ENCODE measurements at places on chromosomes 7 and 10.

DNA sequence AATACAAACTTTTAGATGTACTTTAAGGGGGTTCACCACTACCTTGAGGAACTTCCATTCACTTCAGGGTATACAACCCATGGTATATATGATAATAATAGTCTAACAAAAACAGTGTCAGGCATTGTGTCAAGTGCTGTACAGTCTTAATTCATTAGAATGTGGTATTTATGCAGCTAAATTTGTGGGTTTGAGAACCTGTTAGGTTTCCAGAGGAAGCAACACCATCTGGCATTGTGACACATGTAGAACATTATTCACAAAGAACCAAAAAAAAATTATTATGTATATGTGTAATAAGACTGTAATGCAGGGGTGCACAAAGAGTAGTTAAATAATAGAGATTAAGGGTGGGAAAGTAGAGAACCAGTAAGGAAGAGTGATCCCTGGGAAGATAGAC is 26.3 kb downstream of the TMEM60 start:
- no peak for DNase-seq

GRCh38 chr10:132889556-132889955 is 52.8 kb downstream of the CFAP46 start:
- DNase-seq = no peak

DNA sequence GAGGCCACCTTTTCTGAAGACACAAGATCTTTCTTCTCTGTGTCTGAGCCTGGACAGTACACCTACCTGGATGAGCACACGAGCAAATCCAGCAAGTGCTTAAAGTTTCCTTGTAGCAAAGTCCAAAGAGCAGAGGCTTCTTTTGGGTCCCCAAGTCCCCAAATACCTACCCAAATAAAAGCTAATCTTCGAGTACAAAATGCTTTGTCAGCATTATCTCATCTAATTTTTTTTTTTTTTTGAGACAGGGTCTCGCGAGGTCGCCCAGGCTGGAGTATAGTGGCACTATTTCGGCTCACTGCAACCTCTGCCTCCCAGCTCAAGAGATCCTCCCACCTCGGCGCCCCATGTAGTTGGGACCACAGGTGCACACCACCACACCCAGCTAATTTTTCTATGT is 24.6 kb downstream of the MYOF start:
- DNase-seq = no peak

- DNase-seq = no peak
Observed at GRCh38 chr10:63977329-63977923, 456.2 kb downstream of the REEP3 start.

GRCh38 chr7:17396692-17397091 is 98.2 kb downstream of the AHR start:
- DNase-seq = no peak

GRCh38 chr7:22668971-22669401 is 58.0 kb upstream of the IL6 start:
- DNase-seq = no peak

DNA sequence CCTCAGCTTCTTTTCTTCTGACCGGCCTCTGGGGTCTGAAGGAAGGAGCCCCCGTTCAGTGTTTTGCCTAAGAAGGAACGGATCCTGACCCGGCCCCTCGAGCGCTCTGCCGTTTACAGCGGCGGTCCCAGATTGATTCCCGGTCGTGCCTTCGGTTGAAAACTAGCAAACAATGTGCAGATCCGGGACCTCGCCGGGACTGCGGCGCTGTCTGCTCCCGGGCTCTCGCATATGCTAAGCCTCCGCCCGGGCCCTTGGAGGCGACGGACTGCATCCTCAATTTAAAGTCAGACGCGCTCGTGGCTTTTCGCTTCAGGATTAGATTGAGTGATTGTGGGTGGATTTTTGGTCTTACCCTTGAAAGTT is 559 bp downstream of the DBF4 start:
- peak; percentile 49 for DNase-seq

- no peak for DNase-seq
Observed at GRCh38 chr7:38833329-38833728, 75.7 kb downstream of the VPS41 start.

DNA sequence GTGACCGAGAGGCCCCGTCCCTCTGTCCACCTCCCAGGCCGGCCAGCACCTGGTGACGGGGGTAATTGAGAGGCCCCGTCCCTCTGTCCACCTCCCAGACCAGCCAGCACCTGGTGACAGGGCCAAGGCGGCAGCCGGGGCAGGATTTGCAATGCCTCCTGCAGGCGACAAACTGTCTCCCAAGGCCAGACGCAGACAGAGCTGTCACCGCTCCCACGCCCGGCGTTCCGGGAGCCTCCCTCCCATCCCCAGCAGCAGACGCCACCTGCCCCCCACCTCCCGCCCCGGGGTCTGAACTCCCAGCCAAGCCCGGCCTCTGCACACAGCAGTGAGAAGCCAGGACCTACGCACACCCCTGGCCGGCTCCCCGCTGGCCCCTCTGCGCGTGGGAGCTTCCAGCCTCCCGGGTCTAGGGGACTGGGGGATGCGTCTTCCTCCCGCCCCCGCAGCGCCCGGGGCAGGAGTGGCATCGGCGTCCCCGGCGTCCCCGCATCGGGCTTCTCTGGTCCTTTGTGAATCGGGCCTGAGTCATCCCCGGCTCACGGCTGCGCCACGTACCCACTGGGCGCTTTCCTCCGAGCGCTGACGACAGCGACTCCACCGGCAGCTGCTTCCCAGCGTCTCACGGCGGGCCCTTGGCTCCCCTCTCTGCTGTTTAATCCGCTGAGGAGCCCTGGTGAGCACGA is 95.1 kb upstream of the DIP2C start:
- no peak for DNase-seq

DNA sequence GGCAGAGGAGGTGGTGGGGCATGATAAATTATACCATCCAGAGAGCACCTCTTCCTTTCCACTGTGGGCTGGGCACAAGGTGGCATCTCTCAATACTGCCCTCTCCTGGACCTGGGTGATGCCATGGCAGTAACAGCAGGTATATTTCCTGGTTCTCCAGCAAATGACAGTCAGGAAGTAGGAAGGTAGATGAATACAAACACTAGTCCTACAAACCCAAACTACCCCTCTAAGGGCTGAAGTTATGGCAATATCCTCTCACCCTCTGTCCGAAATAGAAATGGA is 1004.9 kb downstream of the KCNMA1 start:
- DNase-seq = peak; percentile 12

DNA sequence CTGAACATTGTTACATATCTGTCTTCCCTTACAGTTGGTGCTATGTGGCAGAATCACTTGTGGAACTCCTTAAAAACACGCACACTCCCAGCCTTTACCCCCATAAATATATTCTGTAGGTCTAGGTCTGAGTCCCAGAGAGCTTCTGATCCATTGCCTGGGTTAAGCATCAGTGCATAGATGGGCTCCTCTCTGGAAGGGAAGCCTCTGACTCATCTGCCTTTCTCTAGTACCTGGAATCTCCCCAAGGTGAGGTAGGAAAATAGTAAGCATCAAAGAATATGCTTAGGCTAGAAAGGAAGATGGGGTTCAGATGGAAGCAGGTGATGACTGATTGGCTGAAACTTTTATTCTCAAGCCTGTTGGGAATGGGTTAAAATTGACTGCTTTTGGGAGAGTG is 26.1 kb downstream of the PROSER2 start:
- DNase-seq = no peak

DNA sequence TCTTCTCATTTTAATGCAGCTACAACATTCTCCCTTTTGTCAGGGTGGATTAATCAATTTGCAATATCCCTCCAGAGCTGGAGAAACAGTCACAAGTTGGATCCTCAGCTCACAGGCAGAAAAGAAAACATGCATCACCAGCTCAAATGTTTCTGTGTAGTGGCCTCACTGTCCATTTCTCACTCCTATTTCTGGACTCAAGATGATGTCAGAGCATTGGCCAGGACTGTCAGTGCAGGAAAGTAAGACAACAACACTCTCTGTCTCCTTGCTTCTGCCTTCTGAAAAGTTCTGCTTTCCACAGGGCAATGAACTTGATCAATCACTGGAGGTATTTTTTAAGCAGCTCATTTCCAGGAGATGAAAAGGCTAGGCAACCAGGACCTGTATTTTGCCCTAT is 8.2 kb upstream of the SVIL start:
- no peak for DNase-seq

GRCh38 chr10:77636967-77637531 is 559 bp downstream of the KCNMA1 start:
- DNase-seq = no peak

- no peak for DNase-seq
Observed at GRCh38 chr7:155574556-155575290, 28.4 kb upstream of the CNPY1 start.

DNA sequence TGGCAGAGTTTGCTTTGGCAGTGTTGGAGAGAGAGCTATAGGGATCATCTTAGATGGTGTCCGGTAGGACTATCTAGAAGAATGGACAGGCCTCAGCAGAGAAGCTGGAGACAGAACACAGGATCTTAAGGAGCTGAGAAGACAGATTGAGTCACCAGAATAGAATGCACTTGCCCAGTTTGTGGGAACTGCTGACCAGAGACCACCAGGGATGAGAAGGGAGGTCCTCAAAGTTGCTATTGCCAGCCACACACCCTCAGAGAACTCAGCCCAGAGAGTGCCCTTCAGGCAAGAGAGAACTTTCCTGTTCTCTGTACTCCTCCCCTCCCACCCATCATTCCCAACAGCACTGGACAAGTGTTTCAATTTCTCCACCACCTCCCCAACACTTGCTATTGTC is 25.3 kb upstream of the GALNT11 start:
- no peak for DNase-seq

DNA sequence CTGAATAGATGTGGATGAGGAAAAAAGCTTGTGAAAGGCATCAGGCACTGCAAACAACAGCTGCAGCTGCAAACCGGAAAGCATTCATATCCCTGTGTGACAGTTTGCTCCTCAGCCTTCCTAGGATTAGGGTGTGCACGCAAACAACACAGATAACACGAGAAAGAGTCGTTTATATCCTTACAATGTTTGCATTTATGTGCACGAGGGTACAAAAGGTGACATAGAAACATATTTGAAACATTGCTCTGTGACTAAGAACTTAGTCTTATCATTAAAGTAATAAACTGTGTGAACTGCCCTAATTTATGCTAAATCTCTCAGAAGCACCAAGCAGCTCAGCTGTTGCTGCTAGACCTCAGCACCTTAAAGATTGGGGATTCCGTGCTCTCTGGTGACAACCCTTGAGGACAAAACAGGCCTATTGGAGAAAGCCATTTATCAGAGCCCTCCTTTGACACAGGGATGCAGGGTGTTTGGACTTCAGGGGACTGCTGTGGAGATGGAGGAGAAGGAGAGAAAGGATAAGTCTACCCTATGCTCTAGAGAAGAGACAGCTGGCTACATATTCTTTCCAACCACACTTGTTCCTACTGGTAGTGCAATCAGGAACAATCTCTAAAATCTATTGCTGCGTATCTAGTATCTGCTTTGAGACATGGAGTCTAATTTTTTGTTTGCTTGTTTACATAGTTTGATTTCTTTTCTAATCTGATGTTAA is 176.2 kb downstream of the GNAT3 start:
- DNase-seq = no peak

DNA sequence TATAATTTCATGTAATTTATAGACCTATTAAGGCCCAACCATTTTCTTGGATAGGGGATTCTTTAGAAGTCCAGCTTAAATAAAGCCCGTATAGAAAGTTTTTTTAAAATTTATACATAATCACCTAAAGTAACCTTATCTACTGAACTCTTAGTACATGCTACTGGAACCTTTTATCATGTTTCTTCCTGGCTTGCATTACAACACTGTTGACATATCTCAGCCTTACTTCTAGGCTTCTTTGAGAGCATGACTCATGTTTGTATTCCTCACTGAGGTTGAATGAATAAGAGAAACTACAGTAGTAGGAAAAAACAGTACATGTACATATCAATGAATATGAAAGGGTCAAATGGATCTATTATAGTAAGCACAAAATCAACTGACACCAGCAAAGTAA is 8.2 kb upstream of the MAGI2 start:
- no peak for DNase-seq

DNA sequence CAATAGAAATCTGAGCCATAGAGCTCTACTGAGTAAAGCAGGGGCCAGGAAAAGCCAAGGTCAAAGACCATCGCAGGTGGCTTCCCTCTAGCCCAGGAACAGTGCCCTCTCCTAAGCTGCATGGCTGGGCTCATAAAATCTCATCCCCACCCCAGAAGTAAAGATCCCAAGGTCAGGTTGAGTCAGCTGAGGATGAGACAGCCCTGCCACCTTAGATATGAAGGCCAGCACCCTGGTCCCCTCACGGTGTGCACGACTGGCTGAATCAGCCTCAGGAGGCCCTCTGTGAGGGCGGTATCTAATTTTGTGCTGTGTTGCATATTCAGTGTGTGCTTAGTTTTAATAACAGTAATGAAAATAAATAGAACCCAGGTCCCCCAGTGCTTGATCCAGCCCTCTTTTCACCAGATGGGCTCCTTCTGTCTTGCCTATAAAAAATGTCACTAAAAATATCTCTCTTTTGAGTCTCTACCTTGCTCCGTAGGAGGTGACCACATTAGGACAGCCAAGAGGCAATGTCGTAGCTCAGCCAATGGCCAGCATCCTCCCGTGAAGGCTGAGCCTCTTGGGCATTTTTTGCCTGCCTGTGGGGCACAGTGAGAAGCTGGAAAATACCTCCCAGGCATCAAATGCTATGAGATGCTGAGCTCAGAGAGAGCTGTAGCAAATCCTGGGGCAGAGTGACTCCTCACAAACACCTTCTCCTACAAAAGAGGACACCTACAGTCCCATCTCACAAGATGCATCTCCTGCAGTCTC is 424.0 kb downstream of the PLXNA4 start:
- DNase-seq = no peak

- DNase-seq = no peak
Observed at GRCh38 chr7:35319606-35320005, 65.7 kb upstream of the TBX20 start.

DNA sequence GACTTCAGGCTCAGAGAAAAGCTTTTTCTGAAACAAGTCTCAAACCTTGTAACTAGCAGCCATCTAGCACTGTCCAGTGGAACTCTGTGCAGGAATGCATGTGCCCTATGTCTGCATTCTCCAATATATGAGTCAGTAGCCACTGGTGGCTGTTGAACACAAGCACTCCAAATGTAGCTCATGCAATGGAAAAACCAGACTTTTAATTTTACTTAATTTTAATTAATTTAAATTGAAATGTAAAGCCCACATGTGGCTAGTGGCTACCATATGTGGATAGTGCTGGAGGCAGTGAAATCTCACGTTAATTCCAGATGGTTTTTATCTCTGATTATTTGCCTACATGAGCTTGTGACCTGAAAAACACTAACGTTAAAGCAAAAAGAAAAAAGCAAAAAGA is 225.1 kb downstream of the GATA3 start:
- no peak for DNase-seq

GRCh38 chr7:36663481-36663880 is 60.8 kb downstream of the AOAH start:
- no peak for DNase-seq

GRCh38 chr10:61781969-61782403 is 119.3 kb downstream of the CABCOCO1 start:
- no peak for DNase-seq

DNA sequence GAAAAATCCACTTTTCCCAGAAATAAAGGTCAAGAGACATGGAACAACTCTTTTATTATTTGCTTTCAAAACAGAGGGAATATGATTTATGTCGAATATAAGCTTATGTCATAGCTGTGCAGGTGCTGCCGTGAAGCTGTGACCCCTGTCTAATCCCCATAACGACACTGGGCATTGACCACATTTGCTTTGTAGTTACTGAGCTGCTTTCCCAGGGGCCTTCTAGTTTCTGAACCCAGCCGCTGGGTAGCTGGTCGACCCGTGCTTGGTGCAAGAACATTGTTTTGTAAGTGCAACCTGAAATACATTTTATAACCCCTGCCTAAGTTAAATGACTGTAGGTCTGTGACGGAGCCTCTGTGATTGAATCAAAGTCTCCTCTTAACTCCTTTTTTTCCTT is 144.9 kb upstream of the HDAC9 start:
- no peak for DNase-seq

Measured in NCI-H2107 (cell line).